CD8-positive, alpha-beta T cell (primary cell): ENCODE measurements at places on chromosomes 12 and 14.
A peak's percentile ranks its signal among the peaks of the same experiment; 100 is the strongest.

GRCh38 chr14:74575936-74576335 lies 36.1 kb downstream of the LTBP2 start:
- no peak for DNase-seq

DNA sequence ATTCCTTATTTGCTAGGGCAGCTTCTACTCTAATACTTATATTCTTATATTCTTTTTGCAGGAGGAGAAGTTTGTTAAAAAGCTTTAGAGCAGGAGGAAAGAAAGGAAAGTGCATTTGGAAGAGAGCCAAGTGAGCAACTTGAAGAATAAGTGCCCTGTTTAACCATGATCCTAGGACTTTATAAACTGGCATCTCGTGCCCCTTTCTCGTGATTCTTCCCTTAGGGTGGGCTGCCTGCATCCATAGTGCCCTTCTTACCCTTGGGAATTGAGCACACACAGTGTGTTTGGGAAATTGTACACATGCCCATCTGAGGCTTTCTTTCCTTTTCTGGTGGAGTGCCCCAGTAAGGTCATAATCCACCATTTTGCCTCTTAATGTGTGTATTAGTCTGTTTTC lies 141.9 kb downstream of the NUBPL start:
- DNase-seq = no peak

DNA sequence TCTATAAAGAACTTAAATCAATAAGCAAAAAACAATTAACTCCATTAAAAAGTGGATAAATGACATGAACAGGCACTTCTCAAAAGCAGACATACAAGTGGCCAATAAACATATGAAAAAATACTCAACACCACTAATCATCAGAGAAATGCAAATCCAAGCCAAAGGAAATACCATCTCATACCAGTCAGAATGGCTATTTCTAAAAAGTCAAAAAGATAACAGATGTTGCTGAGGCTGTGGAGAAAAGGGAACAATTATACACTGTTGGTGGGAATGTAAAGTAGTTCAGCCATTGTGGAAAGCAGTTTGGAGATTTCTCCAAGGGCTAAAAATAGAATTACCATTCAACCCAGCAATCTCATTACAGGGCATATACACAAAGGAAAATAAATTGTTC lies 234.5 kb upstream of the PLXNC1 start:
- no peak for DNase-seq

- DNase-seq = no peak
These were observed 6.1 kb downstream of the RND1 start for GRCh38 chr12:48859607-48860006.

GRCh38 chr14:54782751-54783659 lies 119.6 kb downstream of the GCH1 start:
- DNase-seq = no peak

- DNase-seq = no peak
These were observed 91.0 kb downstream of the FLRT2 start for GRCh38 chr14:85620947-85621346.

DNA sequence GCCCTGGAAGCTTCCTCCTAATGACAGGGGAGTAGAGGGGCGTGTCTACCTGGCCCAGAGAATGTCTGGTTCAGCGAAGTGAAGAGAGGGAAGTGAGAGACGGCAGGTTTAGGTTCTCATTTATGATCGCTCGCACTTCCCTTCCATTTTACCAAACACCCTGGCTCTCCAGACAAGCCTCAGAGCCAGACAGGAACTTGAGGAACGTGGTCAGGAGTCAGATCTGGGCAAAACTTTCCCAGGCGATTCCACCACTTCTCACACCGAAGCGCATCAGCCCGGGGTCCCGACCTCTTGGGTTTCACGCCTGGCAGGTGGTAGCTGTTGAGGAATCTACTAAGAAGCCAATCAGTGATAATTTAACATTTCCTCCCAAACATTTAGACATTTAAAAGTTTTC lies 21.3 kb downstream of the ACTN1 start:
- DNase-seq = no peak

- no peak for DNase-seq
These were observed 3.1 kb upstream of the TXNRD1 start for GRCh38 chr12:104212516-104212915.

GRCh38 chr12:78143717-78144116 lies 313.0 kb downstream of the NAV3 start:
- no peak for DNase-seq

- no peak for DNase-seq
These were observed 96.7 kb downstream of the ETV6 start for GRCh38 chr12:11746024-11746771.

DNA sequence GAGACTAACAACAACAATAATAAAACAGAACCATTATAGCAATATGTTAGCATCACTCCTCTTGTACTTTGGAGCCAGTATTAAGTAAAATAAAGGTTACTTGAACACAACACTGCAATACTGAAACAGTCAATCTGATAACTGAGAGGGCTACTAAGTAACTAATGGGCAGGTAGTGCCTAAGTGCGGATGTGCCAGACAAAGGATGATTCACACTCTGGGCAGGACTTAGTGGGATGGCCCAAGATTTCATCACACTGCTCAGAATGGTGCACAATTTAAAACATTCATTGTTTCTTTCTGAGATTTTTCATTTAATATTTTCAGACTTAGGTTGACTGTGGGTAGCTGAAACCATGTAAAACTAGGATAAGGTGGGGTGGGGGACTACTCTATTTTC lies 131.9 kb upstream of the CAND1 start:
- DNase-seq = no peak

DNA sequence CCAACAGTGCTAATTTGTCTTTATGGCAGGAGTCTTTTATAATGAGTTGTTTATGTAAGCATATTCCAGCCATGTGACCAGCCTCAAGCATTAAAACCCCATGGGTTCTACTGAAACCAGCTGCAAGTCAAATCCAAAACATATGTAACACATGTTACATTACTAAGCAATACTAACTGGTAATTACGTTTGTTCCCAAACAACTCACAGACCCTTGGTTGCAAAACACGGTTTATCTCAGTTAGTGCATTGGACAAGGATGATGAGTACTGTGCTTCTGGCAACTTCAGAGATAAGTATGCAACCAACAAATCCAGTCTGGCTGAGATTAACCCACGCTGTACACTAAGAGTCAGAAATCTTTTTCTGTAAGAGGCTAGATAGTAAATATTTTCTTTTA lies 110.1 kb upstream of the FAR2 start:
- DNase-seq = no peak

GRCh38 chr12:40168868-40169267 lies 55.9 kb upstream of the LRRK2 start:
- DNase-seq = no peak

GRCh38 chr14:98688446-98688845 lies 583.6 kb downstream of the BCL11B start:
- no peak for DNase-seq

DNA sequence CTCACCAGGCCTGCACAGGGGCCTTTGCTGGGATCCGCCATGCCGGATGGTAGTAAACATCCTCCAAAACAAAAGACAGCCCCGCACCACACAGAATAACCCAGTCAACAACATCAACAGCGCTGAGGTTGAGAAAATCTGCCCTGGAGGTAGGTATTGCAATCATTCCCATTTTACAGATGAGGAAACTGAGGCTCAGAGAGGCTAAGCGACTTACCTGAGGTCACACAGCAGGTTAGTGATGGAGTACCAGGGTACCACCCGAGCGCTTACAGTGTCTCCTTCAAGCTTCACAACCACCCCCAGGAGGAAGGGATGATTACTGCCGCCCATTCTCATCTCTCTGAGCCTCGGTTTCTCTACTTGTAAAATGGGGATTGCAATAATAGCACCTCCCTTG lies 14.9 kb downstream of the TRPV4 start:
- DNase-seq = no peak

GRCh38 chr14:55188686-55189295 lies 2.6 kb downstream of the DLGAP5 start:
- no peak for DNase-seq

DNA sequence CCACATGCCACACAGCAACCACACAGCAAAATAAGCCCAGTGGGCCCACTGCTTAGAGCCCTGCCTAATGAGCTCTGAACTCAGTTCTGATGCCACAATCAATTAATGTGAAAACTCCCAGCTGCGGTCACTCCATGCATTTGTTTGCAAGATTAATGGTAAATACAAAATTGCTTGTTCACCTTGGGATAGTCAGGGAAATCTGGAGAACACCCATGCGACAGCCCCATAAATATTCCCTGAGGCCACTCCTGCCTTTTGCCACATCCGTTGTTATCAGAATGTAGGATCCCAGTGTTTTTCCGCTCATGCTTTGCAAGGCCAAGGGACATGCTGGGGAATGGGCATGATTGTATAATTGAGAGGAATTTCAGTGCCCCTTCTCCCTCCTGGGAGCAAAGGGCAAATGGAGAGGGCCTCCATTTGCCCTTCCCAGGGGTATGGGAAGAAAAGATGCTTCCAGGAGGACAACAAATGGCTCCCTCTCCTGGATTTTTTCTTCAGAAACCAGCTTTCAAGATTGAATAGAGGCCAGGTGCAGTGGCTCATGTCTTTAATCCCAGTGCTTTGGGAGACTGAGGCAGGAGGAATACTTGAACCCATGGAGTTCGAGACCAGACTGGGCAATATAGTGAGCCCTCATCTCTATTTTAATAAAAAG lies 30.8 kb upstream of the CMKLR1 start:
- DNase-seq = no peak

GRCh38 chr14:102568115-102568614 lies 24.3 kb upstream of the RCOR1 start:
- peak; percentile 45 for DNase-seq

GRCh38 chr14:82710267-82710841 lies 1176.7 kb upstream of the SEL1L start:
- DNase-seq = no peak

DNA sequence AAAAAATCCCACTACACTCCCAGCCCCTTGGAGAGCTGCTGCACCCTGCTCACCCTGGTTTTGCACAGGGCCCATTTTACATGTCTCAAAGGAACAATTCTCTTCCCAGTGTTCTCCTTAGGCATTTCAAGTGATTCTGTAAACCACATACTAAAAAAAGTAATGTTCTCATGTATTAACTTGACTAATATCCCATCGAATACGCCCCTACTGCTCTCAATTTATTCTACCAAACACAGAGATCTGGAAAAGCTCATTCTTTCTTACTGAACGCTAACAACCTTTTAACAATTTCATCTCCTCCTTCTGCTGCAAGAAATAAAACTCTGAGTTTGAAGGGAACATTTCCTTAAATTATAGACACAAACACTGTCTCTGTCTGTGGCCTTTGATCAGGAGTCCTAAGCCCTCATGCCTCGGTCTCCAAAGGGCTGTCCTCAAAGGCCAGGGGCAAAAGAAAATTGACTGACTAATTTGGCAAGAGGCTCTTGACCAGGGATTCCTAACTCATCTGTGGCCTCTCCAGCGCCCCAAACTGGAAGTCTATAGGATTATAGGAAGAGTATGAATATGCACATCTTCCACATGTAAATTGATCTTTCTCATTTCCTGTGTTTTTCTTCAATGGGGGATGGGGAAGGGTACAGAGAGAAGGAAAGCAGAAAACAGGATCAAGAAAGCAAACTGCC lies 17.1 kb upstream of the TSPAN11 start:
- DNase-seq = no peak

- DNase-seq = no peak
These were observed 5.0 kb downstream of the CARMIL3 start for GRCh38 chr14:24056800-24057184.

- no peak for DNase-seq
These were observed 97.6 kb upstream of the FOXN3 start for GRCh38 chr14:89514601-89515000.

- no peak for DNase-seq
These were observed 17.4 kb upstream of the ZDHHC17 start for GRCh38 chr12:76746516-76746915.

GRCh38 chr14:34018125-34018524 lies 67.3 kb upstream of the EGLN3 start:
- no peak for DNase-seq

DNA sequence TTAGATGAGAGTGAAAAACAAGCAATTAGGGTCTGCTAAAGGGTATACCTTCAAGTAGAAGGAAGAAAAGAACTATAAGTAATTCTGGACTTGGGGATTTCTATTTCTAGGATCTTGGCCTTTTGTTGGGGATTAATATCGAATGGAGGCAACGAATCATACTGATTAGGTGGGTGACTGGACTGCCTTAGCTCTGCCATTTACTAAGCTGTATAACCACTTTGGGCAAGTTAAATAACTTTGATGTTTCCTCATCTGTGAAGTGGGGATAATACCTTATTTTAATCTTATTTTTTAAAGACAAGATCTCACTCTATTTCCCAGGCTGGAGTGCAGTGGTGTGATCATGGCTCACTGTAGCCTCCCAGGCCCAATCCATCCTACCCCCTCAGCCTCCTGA lies 6.6 kb downstream of the IKBIP start:
- DNase-seq = no peak

- DNase-seq = no peak
These were observed 846.8 kb downstream of the NRXN3 start for GRCh38 chr14:79016828-79017505.

DNA sequence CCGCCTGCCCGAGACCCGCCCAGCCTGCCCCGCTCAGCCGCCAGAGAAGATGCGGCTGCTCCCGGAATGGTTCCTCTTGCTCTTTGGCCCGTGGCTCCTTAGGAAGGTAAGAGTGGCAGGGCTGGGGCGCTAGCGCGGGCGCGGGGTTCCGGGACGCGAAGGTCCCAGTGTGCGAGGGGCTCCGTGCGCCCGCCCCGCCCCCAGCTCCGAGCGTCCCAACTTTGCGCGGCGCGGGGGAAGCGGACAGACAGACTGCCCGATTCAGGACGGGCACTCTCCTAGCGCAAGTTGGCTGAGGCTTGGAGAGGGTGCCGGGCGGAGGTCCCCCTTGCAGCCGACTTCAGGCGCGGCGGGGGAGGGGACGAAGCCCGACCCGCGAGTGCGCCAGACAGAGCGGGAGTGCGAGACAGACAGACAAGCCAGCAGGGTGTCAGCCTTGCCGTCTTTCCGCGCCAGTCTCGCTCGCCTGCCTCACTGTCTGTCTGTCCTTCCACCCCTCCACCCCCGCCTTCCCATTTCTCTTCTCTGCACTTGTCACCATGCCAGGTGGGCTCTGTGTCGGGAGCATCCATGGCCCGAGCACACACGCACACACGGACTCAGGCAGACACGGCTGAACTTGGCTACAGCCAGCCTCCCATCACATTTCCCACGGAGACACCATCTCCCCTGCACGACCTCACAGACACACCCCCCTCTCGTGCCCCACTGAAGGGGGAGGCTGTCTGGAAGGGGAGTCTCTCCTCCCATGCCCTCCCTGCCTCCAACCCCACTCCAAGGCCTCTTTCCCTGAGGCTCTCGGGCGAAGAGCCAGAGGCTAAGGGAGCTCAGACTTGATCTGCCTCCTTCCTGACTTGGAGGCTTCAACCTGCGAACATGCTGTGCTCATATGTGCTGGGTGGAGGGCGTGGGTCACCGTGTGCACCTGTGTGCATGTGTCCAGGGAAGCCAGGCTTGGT lies 606 bp downstream of the NXPH4 start:
- DNase-seq = peak; percentile 77

GRCh38 chr14:52259434-52259833 lies 8.1 kb upstream of the PTGDR start:
- DNase-seq = no peak

- no peak for DNase-seq
These were observed 5.4 kb downstream of the PGF start for GRCh38 chr14:74949859-74950573.
